CD4-positive, alpha-beta T cell treated with Interleukin-4 for 1 hour (primary cell): ENCODE measurements at places on chromosomes 4 and X.

DNA sequence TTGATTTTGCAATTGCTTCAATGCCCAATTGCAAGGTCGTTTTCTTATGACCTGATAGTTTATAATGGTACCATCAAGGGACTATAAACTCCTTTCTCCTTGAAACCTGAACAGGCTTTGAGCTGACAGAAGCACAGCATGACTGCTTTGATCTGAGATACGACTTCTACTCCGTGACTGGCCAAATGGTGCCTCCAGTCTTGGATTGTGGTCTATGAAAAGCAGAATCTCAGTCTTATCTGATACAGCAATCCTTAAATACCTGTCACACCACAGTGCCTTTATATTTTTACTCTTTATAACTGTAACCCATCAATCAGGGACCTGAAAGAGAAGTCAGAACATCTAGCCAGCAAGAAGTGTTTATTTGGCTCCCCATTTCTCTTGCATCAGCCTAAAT is 93.1 kb downstream of the DOCK11 start:
- no peak for DNase-seq

DNA sequence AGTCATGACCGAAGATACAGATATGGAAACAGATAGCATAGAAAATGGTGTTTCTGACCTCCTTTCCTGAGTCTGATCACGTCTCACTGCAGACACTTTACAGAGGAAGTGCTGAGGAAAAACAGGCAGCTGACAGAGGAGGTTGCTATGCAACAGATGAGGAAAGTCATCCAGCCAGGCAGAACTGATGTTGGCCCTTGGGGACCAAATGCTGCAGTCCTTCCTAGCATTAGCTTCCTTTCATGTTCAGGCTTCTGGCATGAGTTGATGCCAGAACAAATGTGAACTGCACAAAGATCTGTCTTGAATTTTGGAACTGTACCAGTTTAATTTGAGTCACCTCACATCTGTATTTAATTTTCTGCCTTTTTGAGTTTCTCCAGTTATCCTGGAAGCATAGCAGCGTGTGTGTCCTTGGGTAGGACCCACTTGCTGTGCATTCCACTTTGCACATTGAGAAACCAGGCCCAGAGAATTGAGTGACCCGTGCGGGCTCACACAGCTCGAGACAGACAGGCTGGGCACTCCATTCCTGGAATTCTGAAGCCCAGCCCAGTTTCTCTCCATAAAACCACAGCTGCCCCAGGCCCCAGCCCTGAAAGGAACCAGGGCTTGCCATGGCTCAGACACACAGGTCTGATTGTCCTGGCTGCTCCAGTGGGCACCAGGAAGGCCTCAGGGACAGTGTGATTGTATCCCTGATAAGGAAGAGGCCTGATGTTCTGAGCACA is 1.4 kb upstream of the MAGED1 start:
- DNase-seq: no peak

- no peak for DNase-seq
Measured at GRCh38 chr4:14452764-14453163, 549.5 kb upstream of the CPEB2 start.

- no peak for DNase-seq
Measured at GRCh38 chrX:116384406-116384954, 51.9 kb upstream of the SLC6A14 start.

- no peak for DNase-seq
Measured at GRCh38 chr4:103786014-103786413, 66.2 kb upstream of the TACR3 start.

DNA sequence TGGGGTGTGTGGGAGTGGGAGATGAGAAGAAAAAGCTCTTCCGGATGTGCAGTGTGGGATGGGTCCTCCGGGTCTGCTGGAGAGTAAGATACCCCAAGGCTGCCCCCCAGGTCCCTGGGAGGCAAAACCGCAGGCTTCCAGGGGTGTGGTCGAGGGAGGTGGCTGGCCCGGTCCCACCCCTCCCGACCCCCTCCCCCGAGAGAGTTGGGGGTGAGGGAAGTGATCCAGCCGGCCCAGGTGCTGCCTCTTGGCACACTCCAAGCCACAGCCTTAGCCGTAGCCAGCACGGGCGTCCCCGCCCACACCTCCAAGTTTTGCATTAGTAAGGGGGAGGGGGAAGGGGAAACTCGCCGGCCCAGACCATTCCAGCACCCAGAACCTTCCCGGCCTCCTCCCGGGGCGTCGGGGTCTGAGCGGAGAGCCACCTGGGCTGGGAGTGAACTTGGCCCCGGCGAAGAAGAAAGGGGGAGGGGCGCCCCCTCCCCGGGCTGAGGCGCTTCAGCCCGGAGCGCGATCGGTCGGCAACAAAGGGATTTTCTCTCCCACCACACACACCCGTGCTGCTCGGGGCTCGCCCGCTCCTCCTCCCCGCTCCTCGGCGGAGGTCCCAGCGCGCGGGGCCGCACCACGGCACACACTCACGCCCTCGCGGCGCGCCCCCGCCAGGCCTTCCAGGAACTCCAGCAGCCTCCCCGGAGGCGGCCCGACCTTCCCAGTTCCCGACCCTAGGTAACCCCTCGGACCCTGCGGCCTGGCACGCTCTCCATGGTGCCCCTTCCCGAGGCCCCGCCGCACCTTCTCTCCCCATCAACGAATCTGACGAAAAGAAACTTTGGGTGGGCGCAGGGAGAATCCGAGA is 14.4 kb downstream of the BCOR start:
- DNase-seq: no peak

DNA sequence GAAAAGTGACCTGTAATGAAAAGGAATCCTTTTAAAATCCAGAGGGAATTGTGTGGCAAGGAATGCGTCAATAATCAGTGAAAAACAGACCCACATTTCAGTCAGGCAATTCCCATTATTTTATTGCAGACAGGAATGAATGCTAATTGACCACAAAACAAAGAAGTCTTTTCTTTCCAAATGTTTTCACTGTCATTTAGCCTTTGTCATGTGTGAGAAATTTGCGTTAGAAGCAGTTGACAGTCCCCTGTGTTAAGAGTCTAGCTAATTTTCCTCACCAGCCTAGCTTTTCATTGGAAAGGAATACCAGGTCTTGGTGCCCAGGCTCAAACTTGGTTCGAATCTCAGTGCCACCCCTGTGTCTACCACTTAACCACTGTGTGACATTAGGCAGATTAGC is 83.4 kb downstream of the KIT start:
- no peak for DNase-seq

DNA sequence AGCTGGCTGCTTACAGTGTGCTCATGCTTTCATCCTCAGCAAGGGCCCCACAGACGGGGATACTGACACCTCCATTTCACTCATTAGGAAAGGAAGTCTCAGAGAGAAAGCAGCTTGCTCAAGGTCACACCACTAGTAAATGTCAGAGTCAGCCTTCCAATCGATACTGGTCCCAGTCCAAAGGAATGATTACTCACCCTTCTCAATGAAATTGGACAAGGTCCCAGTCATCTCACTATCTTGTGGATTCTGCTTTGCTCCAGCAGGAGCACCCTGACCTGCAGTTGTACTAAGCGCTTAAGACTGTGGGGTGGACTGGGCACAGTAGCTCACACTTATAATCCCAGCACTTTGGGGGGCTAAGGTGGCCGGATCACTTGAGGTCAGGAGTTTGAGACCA is 132.2 kb upstream of the SLC34A2 start:
- DNase-seq: no peak

- DNase-seq: no peak
Measured at GRCh38 chr4:21386166-21386780, 562.3 kb downstream of the KCNIP4 start.

DNA sequence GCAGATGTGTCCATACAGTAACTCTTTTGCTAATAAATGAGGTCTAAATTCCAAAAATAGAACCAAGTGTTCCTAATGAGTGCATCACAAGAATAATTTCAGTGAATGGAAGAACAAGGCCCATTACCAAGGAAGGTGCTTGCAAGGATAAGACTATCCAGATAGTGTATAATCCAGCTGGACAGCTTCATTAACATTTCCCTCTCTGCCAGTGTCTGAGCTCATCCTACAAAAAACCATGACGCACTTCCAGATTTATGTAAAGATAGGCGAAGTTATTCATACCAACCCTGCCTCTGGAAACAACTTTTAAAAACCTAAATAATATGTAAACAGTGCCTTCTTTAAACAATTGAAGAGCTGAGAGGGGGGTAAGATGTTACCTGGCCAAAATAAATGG is 177.9 kb upstream of the STK26 start:
- no peak for DNase-seq

- DNase-seq: no peak
Measured at GRCh38 chr4:174398728-174399127, 115.0 kb downstream of the CEP44 start.

DNA sequence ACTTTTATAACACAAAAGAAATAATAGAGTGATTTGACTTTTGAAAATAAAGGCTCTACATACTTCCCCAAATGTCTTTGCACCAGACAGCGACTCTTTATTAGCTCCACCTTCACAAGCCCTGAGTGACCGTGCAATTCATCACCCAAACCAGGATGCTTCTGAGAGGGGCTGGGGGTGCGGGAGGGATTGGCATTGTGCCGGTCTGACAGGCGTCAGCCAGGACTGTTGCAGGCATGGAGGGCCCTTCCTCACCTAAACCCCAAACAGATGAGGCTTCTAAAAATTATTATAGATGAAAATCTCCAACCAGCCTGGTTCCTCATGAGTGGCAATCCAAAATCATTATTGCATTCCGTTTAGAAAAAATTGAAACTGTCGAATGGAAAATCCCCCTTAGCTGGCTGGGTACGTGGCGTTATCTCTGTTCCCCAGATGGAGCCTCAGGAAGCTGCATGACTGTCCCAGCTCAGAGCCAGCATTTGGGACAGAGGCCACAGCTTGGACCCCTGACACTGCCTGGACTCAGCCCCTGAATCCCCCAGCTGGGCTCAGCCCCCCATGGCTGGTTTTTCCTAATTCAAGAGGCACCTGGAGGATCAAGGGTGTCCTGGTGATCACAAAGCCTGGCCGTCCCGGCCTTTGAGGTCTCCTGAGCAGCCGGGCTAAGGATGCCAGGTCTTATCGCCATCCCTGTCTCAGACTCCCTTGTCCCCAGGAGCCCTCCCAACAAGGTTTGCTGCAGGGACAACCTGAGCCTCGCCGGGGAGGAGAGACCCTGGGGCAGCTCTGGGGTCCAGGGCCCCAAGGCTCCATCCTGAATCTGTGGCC is 60.4 kb downstream of the SORCS2 start:
- no peak for DNase-seq

DNA sequence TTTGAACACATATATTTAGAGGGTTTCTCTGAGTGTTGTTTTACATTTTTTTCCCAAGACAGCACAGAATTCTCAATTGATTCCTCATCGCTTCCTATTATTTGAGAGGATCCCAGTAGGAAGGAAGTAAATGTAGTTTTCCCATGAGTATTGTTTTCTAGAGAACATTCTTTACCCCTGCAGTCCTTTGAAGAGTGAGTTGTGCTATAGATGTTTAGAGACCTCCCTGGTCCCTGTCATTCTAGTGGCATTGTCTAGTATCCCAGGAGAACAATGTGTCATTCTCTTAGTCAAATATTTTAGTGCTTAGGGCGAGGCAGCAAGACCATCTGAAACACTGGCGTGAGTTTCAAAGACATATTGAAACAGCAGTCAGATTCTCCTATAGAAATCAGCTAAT is 32.5 kb downstream of the SORBS2 start:
- no peak for DNase-seq
